ENCODE measurements at places on chromosomes 6 and 20. TPM values are rescaled to one million over a fixed set of nuclear protein-coding genes. Genes with fewer than 3 reads are reported as not detected.

The SNX21 gene
- total RNA-seq = 15.5 TPM

The FAM83B gene
- total RNA-seq = 0.41 TPM

The GRIK2 gene
- total RNA-seq = 130 TPM

The UBR2 gene
- 37.1 TPM for total RNA-seq

GRCh38 chr6:18654821-18655220, 267.7 kb downstream of the RNF144B start:
- no peak for DNase-seq

DNA sequence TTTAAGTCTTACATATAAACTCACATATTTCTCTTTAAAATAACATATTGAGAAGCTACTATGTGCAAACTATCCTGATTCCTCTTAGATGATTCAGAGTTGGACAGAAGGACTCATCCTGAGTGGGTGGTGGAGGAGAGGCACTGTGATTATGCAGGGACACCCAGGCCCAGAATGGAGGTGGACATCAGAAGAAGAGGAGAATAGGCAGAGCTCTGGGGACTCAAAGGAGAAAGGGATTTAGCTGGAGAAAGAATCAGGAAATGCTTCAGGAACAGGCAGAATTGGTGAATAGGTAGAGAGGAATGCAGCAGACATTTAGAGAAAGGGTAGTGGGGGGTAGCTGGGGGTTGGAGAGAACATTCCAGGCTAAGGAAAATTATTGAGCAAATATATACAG, 17.4 kb downstream of the RCAN2 start:
- DNase-seq = no peak

DNA sequence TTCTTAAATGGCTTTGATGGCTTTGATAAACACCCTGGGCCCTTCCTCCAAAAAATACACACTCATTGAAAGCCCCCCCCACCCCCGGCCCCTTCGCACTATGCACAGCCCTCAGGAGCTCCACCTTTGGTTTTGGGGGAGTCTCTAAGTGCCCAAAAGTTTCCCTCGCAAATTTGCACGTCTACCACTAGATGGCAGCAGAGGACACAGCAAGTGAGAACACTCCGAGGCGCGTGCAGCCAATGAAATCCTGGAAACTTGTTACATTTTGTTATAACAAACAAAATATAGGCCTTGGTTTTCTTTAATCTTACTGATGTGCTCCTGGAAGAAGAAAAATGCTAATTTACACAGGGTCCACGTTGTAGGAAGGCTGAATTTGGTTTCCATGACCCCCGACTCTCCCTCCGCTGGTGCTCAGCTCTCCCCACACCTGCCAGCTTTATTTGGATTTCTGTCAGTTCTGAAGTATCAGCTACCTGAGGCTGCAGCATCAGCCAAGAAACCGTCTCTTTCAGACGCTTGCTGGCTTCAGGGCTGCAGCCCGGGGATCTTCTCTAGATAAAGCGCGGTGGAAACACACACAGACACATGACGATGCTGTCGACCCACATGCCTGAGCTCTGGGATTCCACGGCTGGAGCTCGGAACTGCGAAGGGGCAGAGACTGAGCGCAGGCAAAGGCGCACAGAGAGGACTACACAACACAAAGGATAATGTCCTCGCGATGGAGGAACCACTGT, 148.3 kb upstream of the RPS6KA2 start:
- peak; percentile 45 for DNase-seq

GRCh38 chr20:57601211-57601570, 19.0 kb downstream of the ZBP1 start:
- DNase-seq = no peak
